ENCODE measurements at places on chromosomes 3 and 15.

GRCh38 chr3:49273825-49274532 lies 3.1 kb downstream of the C3orf62 start:
- no peak for DNase-seq

- no peak for DNase-seq
Measured at GRCh38 chr3:73498764-73499622, 125.7 kb downstream of the PDZRN3 start.

- DNase-seq = peak; percentile 42
Measured at GRCh38 chr15:89647191-89647851, 7.9 kb downstream of the KIF7 start.

DNA sequence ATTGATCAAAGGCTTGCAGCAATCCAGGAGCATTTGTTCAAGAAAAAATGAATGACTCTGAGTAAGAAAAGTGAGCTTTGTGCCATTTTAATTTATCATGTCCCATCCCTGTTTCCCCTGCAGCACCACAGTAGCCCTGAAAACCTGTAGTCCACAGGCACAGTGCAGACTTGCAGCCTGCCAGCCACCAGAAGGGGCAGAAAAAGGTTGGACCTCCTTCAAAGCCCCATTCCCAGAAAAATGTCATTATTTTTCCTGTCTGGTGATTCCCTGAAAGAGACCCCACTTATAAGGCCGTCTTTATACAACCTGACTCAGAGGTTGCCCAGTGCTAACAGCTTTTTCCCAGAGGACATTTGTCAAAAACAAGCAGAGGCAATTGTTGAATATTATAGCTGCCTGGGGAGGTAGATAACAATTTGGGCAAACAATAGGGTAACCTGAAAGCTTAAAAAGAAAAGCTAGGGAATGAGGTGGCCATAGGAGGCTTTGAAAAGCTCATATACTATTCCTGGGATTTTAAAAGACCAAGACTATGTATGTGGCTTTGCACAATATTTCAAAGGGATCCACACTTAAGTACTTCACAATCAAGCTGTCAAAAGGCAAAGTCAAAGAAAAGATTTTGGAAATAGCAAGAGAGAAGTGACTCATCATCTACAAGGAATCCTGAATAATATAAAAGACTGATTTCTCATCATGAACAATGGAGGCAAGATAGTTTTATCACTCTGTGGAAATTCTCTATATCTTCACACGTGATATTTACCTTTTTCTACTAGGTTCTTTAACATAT lies 136.8 kb upstream of the PLXNA1 start:
- no peak for DNase-seq

DNA sequence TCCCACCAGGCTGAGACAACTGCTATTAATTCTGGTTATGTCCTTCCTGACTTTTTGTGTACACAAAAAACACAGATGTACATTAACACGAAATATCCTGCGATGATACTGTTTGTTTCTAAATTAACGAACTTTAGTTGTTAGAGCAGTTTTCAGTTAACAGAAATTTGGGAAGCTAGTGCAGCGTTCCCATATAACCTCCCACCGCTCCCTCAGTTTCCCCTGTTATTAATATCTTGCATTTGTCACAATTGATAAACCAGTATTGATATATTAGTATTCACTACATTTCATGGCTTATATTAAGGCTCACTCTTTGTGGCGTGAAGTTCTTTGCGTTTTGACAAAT lies 45.3 kb upstream of the RNU6-1 start:
- no peak for DNase-seq

- no peak for DNase-seq
Measured at GRCh38 chr3:133888726-133889340, 6.8 kb downstream of the RAB6B start.

DNA sequence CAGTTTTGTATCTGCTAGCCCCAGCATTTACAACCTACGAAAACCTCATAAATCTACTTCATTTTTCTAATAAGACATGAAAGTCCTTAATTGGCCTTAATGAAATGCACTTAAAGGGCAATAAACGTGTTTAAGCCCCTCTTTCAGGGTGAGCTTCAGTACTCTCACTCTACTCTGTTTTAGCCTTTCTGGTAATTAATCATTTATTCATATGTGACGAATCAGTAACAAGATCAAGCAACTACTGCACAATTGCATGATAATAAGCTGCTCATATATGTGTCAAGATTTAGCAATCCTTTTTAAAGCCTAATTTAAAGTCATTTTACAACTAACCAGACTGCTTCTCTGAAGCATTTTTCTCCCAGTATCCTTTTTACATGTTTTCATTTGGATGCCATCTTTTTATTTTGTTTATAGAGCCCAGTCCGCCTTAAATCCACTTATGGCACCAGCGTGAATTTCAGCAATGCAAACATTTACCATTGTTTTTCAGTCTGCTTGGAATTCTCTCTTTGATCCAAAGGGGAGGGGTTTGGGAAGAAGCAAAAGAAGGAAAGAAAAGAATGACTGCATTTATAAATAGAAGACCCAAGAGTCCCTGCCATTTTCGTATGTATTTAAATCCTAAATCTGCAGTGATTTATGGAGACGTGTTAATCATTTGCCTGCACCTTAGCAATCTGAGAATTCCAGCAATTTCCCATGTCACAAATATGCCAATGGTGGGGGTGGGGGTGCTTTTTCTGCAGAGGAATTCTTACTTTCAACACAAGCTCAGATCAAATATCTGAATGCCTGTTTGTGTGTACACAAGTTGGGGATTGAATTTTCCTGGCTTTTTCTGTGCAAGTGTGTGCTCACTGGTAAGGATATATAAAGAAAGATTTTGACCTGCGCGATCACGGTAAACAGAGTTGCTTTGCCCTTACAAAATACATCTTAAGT lies 230.8 kb upstream of the TBC1D5 start:
- peak; percentile 60 for DNase-seq

DNA sequence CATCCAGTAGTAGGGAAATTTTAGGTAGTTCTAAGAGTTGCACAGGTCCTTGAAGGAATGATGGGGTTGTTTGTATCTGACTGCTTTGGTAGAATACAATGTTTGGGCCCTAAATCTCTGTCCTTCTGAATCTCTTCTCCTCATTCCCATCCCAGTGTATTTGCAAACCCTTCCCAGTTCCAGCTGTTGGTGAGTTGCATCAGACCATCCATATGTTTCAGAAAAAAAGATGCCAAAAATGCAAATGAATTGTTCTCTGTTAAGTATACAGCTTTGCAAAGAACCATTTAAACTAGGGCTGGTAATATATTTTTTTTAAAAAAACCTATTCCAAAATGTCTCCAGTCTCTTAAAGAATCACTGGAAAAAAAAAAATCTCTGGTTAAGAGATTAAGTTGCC lies 250.8 kb upstream of the FEZF2 start:
- no peak for DNase-seq

GRCh38 chr3:69764861-69765260 lies 25.6 kb downstream of the MITF start:
- no peak for DNase-seq

GRCh38 chr15:75032395-75032794 lies 9.0 kb downstream of the PPCDC start:
- no peak for DNase-seq

DNA sequence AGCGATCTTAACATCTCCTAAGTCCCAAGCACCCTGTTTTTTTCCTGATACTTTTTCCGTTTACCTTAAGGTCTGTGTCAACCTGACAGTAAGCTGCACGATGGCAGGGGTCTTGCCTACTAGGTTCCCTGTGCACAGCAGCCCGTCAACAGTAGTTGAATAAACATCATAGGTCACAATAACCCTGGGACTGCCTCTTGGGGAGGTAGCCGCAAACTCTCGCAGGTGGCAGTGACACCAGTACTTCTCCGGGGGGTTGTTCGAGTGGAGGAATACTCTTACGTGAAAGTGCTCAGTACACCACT lies 365 bp upstream of the PDCD6IP start:
- no peak for DNase-seq

DNA sequence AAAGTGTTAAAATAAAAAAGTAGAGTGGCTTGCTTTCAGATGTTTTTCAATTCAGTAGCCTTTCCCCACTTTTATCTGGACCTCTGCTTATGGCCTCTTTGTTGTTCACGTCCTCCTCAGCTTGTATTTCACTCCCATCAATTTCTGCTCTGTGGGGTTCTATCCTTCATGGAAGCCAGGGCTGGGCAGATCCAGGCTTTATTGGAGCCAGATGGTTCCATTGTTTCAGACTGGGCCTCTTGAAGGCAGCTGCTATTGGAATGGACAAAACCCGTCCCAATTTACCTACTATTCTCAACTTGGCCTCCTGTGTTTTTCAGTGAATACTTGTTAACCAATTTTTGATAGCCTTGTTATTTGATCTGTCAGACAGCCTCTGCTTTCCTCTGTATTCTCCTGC lies 10.9 kb upstream of the AADACL2 start:
- DNase-seq = no peak

DNA sequence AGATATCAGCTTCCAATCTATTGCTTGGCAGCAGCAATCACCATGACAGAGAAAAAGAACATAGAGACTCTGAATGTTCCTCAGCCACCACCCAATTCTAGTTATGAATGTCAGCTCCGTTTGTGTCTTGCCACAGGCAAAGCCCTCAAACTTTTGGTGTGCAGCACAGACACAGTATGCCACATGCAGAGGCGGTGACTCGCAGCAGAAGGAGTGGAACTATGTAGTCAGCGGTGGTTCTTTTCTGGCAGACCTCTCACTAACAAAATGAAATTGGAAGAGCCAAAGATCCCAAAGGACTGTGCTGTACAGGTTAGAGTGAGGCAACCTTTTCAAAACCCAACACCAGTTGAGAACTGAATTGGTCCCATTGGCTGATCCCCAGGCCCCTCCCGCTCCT lies 220.9 kb downstream of the SLC9A9 start:
- DNase-seq = no peak

GRCh38 chr3:83946554-83946953 lies 1012.2 kb upstream of the CADM2 start:
- DNase-seq = no peak

DNA sequence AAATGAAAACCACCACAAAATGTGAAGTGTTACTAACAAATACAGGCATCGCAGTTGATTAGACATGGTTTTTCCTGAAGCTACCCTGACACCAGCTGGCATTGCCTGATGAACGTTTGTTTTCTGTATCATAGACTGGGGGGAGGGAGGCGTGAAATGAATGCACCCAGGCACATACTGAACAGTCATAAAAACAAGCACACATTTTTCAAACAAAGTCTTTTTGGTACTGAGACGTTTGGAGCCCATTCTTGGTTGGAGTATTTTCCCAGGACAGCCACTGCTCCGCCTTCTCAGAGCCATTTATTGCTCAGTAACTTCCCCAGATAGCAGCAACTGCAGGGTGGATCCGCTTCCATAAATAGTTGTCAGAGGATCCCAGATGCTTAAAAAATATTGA lies 52.4 kb downstream of the KLF13 start:
- no peak for DNase-seq

GRCh38 chr3:39810647-39811161 lies 1.3 kb downstream of the MYRIP start:
- DNase-seq = no peak

GRCh38 chr15:95620934-95621579 lies 709.4 kb upstream of the NR2F2 start:
- no peak for DNase-seq

DNA sequence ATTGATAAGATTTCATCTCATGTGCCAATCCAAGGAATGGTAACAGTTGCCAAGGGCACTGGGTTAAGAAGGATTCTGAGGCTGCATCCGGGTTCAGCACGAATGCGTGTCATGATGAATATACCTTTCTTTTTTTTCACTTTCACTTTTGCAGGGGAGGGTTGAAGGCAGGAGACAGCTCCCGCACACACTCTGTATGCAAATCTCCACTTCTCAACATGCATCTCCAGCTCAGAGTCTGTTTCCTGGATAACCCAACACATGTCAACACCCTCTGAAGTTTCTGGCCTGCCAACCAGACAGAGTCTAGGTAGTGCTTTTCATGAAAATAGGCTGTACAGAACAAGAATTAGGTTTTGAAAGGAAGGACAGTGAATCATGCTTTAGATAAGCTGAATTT lies 21.6 kb downstream of the B4GALT4 start:
- no peak for DNase-seq

GRCh38 chr15:81394603-81395002 lies 20.6 kb upstream of the TMC3 start:
- no peak for DNase-seq

DNA sequence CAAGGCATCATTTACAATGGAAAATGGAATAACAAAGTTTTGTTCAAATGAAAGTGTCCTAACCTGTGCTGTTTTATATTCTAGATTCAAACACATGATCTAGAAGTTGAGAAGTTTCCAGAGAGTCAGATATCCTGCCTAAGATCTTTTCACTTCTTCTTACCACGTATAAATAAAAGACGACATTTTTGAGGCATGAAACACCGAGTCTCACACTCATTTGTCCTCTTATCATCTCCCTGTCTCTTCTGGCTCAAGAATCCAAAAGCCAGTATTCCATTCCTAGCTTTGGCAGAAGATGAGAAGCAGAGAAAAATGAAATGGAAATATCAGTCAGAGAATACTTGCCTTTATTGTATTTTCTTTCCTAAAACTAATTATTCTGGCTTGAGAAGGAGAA lies 738.6 kb upstream of the NR2F2 start:
- no peak for DNase-seq

DNA sequence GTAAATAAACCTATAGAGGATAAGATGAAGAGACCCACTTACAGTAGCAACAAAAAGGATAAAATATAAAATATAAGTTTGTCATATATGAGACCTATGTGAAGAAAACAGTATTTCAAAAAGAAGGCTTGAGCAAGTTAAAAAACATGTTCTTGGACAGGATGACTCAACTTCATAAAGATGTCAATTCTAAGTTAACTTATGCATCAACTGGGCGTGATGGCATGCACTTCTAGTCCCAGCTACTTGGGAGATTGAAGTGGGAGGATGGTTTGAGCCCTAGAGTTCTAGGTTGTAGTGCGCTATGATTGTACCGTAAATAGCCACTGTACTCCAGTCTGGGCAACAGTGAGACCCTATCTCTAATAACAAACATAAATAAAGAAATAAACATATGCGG lies 59.7 kb downstream of the PDCD6IP start:
- no peak for DNase-seq

Data from SK-N-DZ (cell line).